GM06990 (cell line): ENCODE measurements at places on chromosomes 6 and 20.
A peak's percentile ranks its signal among the peaks of the same experiment; 100 is the strongest.

DNA sequence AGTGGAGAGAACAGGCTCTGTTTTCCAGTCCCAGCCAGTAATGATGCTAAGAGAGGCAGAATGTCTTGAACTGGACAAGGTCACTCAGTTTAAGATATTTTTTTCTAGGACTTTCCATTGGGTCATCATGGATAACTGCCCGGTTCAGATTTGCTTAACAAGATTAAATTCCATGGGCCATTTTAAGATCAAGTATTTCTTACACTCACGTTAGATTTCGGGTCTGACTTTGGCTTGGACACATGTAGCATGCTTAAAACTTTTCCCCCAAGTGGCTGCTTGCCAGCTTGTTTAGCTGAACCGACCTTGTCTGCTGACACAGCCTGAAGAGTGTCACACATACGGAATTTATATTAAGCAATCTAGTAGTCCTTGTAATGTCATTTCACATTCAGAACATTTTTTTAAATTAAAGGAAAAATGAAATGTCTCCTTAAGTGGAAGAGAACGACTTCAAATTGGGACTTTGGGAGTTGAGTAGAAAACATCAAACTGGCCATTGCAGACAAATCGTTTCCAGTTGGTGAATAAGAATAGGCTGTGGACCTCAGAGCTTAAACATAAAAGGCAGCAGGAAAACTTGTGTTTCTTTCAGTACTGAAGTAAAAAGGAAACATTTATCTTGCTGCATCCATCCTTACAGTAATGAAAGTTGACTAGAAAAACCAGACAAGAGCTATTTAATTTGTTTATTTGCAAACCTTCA is 29.0 kb downstream of the ARMC2 start:
- no peak for DNase-seq

GRCh38 chr20:4165984-4166725 is 150.8 kb upstream of the RNF24 start:
- DNase-seq = no peak

- no peak for DNase-seq
These were observed 1.7 kb upstream of the KIZ start for GRCh38 chr20:21124190-21124589.

DNA sequence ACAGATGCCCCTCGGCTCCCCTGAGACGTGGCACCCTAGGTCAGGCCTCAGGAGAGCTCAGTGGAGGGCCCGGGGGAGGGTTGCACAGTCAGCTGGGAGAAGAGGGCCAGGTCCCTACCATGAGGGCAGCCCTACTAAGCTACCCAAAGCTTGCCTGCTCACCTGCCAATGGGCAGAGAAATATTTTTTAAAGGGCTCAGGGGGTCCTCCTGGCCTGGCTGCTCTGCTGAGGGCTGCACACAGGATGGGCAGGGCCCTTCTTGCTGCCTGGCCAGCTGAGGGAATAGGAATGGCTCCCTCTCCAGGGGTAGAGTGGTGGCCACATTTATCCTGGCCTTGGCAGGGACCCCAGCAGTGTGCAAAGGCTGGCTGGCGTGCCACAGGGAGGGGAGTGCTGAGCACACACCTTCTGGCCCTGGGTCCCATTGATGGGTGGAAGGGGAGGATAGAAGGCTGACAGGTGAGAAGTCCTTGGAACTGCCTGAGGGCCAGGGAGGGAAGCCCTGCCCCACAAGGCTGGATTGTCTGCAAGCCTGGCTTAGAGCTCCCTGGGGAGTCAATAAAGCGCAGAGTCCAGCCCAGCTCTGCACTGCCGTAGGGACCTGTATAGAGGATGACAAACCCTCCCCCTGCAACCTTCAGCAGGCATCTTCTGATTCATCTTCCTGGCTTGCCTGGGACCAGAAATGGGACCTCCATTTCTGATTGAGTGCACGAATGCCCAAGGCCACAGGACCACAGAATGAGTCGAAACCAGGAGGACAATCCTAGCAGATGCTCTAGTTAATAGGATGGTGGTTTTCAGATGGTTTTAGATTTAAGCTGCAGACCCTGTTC is 62.1 kb downstream of the NOL4L start:
- DNase-seq = no peak

- DNase-seq = no peak
These were observed at the start of gene DNAH8 for GRCh38 chr6:38715016-38715689. TSS of gene DNAH8 (plus strand) at chr6:38715311. CDS start at chr6:38722810, 7,499 bp downstream.

DNA sequence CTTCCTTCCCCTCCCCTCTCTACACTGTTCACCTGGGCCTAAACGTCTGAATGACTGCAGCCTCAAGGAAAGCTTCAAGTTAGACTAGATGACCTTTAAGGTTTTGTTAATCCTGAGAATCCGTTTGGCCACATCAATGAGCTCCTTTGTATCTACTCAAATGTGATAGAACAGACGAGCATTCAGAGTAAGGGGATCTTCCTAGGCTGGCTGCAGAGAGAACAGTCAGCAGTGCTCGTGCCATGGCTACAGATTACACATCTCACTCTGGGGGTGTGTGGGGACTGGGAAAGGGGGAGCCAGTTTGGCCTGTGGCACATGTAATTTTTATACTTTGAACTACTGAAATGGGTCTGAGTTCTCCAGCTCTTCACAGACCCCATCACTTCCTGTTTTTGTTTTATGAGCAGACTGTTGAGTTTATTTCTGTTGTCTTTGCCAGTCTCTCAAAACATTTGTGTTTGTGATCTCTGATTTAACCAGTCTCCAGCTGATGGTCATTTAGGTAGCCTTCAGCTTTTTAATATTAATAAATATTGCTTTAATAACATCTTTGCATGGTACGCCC is 50.9 kb downstream of the KCNS1 start:
- DNase-seq = no peak

- DNase-seq = no peak
These were observed 32.7 kb upstream of the MAP7 start for GRCh38 chr6:136582711-136583471.

DNA sequence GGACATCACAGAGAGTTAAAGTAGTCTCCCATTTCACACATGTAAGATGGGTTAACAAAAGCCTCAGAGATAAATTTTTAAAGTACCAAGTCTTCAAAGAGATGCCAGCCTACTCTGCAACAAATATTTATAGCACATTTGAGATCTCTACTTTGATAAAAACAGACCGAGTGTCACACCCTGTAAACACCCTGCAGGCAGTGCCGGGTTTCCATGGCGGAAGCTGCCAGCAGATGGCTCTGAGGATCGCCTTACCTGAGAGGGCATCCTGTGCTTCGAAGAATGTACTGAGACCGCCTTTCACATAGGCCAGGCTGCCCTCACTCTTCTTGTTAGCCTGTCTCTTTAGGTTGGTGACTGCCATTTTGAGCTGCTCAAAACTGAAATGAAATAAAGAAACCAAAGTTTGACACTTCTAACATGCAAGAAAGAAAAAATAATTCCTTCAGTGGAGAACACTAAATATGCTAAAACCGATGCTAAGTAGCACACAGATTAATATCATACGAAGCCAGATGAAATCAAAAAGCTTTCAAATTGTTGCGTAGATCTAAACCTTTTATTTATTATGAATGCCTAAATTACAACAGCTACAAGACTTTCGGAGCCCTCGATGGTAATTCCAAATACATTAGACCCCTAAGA is 39.3 kb downstream of the HUS1B start:
- DNase-seq = no peak

DNA sequence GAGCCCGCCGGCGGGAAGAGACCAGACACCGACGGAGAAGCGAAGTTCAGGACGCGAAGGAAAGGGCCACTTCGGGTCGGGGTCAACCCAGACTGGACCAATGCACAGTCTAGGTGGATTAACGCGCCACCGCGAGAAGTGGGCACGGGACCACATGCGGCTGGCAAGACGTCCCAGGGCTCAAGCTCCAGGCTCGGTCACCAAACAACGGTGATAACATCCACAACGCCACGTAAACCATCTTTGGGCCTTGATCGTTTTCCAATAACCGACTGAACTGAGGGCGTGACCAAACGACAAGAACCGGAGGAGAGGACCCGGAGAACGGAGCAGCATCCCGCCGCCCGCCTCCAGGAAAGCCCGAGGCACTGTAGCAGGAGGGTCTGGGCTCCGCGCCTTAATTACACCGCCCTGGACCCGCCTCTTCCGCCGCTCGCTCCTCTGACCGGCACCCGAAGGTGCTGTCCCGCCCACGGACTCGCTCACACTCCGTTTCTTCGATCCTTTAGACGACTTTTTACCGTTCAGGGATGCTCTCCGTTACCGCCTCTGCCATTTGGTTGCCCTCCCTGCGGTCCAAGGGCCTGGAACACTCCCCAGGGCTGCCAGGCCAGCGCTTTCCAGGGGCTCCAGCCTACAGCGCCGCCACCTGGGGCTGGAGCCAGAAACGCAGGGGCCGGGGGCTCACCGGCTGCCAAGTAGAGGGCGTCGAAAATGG is 44.1 kb downstream of the DPPA5 start:
- DNase-seq = peak; percentile 80

DNA sequence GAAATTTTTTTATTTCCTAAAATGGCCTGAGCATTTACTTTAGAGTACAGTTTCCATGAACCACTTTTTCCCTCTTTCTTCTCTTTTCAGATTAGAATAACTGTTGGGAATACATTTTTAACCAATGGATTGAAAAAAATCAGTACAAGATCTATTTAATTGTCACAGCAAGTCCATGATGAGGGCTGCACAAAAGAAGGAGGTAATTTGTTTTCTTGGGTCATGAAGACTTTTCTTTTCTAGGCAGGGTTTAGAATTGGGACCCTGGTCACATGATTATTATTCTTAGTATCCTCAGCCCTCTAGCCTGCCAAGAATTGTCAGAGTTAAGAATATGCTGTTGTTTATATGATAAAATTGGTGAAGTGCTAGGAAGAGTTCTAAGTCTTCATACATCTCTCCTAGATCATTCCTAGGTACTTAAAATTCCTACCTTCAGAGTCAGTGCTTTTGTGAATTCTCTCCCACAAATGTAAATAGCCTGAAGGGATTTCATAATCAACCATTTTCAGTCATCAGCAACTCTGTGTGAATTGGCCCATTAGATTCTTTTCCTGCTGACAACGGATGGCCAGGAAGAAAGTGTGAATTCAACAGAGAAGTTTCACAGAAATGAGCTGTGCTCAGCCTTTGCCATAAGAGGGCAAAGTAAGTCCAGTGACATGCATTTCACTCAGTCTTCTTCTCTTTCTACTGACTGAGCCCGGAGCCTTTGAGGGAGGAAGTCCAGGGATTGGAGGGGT is 32.4 kb upstream of the TPBG start:
- DNase-seq = no peak

DNA sequence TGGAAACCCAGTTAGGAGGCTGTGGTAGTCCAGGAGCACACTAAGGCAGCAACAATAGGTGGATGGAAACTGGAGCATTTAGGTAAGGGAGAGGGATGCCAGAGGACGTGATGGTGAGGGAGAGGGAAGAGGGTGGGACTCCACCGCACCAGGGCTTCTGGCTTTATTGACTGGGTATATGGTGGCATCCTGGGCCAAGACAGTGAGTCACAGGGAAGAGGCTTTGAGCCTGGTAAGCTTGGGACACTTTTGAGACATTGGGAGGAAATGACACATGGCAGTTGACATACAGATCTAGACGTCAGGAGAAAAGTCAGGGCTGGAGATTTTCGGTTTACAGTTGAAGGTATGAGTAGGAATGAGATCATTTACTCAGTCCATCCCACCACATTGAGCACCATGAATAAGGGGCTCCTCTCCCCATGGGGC is 14.9 kb downstream of the NT5E start:
- no peak for DNase-seq

GRCh38 chr6:110101885-110102284 is 77.6 kb downstream of the WASF1 start:
- peak; percentile 61 for DNase-seq

GRCh38 chr6:100338090-100338489 is 126.6 kb downstream of the SIM1 start:
- no peak for DNase-seq

DNA sequence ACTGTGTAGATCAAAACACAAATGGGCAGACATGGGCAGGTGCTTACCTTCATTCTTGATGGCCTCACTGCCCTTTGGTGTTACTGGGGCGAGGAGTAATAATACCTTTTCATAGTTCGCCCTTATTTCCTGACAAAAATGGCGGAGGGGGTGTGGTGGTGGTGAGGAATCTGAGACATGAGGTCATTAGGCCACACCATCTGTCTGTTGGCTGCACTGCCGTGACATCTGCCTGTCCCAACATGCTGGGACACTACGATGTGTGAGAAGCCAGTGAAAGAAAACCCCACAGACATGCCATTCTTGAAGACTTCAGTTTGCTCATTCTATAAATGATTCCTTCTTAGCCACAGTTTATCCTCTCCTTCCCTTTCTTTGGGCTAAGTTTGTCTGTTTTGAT is 13.4 kb upstream of the MAPRE1 start:
- no peak for DNase-seq

DNA sequence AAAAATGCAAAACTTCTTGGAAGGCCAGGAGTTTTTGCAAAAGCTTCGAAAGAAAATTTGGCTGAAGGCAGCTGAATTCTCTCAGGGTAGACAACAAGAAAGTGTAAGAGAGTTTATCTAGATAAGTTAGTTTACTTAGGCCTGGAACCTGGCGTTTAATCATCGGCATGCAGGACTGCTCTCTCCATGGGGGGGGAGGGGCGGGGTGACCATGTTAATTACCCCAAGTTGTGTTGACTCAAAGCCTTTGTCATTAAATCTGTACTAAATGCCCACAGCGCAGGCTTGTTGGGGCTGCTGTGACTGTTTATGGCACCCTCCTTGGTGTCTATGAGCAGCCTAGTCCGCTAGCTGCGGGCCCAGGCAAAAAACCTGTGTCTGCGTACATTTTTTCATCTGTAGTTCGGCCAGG is 20.1 kb upstream of the ZNF451 start:
- DNase-seq = no peak

DNA sequence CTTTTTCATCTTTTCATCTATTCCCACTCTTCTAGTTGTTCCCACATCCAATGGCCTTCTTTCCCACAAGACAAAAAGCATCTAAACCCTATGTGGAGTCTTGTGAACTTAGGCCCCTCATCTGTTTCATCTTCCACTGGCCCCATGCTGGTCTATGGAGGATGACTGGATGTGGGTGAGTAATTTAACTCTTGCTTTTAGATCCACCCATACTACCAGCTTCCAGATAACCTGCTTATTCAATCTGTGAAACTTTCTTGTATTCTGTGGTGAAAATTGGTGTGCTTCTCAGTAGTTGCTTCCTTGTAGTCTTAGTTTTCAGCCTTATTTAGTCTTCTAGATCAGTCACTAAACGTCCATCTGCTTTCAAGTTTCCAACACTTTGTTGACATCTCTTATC is 64.9 kb downstream of the OPN5 start:
- no peak for DNase-seq

DNA sequence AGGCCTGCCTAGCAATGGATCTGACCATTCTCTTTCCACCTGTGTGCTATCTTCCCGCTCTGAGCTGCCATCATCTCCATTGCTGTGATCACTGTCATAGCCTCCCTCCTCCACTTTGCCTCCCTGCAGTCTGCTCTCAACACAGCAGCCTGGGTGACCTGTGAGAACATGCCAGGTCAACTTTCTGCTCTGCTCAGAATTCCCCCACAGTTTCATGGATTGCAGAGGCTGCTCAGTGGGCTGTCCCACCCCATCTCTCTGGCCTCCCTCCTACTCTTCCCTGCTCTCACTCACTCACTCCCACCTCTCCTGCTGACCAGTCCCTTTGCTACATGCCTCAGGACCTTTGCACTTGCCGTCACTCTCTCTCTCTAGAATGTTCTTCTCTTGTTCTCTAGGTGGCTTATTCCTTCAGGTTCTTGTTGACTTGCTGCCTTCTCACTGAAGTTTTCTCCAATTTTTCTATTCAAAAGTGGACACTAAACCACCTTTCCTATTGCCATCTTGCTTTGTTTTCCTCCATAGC is 159.9 kb downstream of the CD83 start:
- DNase-seq = no peak

- no peak for DNase-seq
These were observed 18.6 kb downstream of the DSE start for GRCh38 chr6:116389357-116389756.

- DNase-seq = no peak
These were observed 401.7 kb downstream of the ZFAND3 start for GRCh38 chr6:38221251-38221650.
